ENCODE measurements at places on chromosomes 12 and 14. TPM values are rescaled to one million over a fixed set of nuclear protein-coding genes. Genes with fewer than 3 reads are reported as not detected.

PPP2R5E gene
- polyA plus RNA-seq = 10.4 TPM

DPY19L2 gene
- polyA plus RNA-seq = 8.0 TPM

ADGRD1 gene
- polyA plus RNA-seq = 87.7 TPM

JAG2 gene
- 7.4 TPM for polyA plus RNA-seq

GCH1 gene
- polyA plus RNA-seq = 29.6 TPM

IL25 gene
- not detected for polyA plus RNA-seq

ADSS1 gene
- 6.0 TPM for polyA plus RNA-seq

OTOGL gene
- polyA plus RNA-seq = not detected

ASB2 gene
- 3.9 TPM for polyA plus RNA-seq

FSCB gene
- polyA plus RNA-seq = not detected

TMEM119 gene
- 6.9 TPM for polyA plus RNA-seq

RTN1 gene
- polyA plus RNA-seq = 6.1 TPM

KLRC2 gene
- polyA plus RNA-seq = 0.36 TPM

CHMP4A gene
- 121 TPM for polyA plus RNA-seq

TAS2R20 gene
- polyA plus RNA-seq = not detected

HCAR2 gene
- 0.52 TPM for polyA plus RNA-seq

SIRT4 gene
- polyA plus RNA-seq = 3.4 TPM

LRP1-AS gene
- 0.15 TPM for polyA plus RNA-seq

OASL gene
- 1.7 TPM for polyA plus RNA-seq

POLE gene
- polyA plus RNA-seq = 23.6 TPM

NFKBIA gene
- 133 TPM for polyA plus RNA-seq

FITM1 gene
- polyA plus RNA-seq = 5.8 TPM

DNM1L gene
- 19.5 TPM for polyA plus RNA-seq

HNRNPC gene
- 716 TPM for polyA plus RNA-seq

PPFIA2 gene
- polyA plus RNA-seq = 2.6 TPM

NAV3 gene
- 1.9 TPM for polyA plus RNA-seq

STAT2 gene
- 35.7 TPM for polyA plus RNA-seq

RNASE1 gene
- polyA plus RNA-seq = 81.5 TPM

TAS2R7 gene
- polyA plus RNA-seq = not detected

GOLGA5 gene
- polyA plus RNA-seq = 39.8 TPM

ZDHHC22 gene
- 0.12 TPM for polyA plus RNA-seq

PLEKHG7 gene
- 0.19 TPM for polyA plus RNA-seq

IFI27 gene
- polyA plus RNA-seq = 806 TPM

KIF26A gene
- polyA plus RNA-seq = 8.6 TPM

PDE3A gene
- polyA plus RNA-seq = 2.4 TPM

HELB gene
- 3.9 TPM for polyA plus RNA-seq

KLRK1 gene
- polyA plus RNA-seq = 3.3 TPM

DIO3 gene
- 2.0 TPM for polyA plus RNA-seq

DNAJC22 gene
- 52.4 TPM for polyA plus RNA-seq

BIN2 gene
- polyA plus RNA-seq = 2.7 TPM

SIX1 gene
- polyA plus RNA-seq = 0.18 TPM

HPD gene
- polyA plus RNA-seq = not detected

MYF5 gene
- not detected for polyA plus RNA-seq

RNF212B gene
- 0.27 TPM for polyA plus RNA-seq

SLC15A5 gene
- not detected for polyA plus RNA-seq

IQSEC3 gene
- not detected for polyA plus RNA-seq

ARHGEF25 gene
- 4.6 TPM for polyA plus RNA-seq

KCNJ8 gene
- 2.0 TPM for polyA plus RNA-seq

SPPL3 gene
- polyA plus RNA-seq = 57.8 TPM

PPTC7 gene
- 13.9 TPM for polyA plus RNA-seq

DIO2 gene
- polyA plus RNA-seq = 0.07 TPM

SELPLG gene
- 1.1 TPM for polyA plus RNA-seq
